Astrocyte (in vitro differentiated cells and primary cell): ENCODE measurements at places on chromosomes 2 and 18. TPM values are rescaled to one million over a fixed set of nuclear protein-coding genes. Genes with fewer than 3 reads are reported as not detected.

The HOXD13 gene
- not detected in 2 replicates for total RNA-seq

The FRZB gene
- total RNA-seq = 0.67 and 0.77 TPM in 2 replicates

The CNDP1 gene
- 0.31 TPM in 1 of 2 replicates, not detected in the other for total RNA-seq

The TTC21B gene
- 11.4 and 12.0 TPM in 2 replicates for total RNA-seq

GRCh38 chr2:46349115-46349547 lies 51.9 kb downstream of the EPAS1 start:
- H3K4me3 ChIP-seq = no peak overlapping the region
- no peak overlapping the region for H3K27ac ChIP-seq

DNA sequence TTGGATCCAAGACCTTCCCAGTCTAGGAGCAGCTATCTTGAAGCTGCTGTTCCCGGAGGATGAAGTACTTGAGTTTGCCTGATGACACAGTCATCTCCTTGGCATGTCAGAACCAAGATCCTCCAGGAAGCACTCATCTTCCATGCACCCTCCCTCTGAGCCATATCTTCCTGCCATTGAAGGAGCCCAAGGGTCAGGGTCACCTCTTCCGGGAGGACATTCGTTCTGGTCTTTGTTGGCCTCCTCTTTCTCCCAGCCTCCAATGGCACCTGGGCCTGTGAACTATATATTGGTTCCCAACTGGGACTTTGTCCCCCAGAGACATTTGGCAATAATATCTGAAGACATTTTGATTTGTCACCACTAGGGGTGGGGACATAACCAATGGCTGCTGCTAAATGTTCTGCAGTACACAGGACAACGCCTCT lies 4.2 kb upstream of the MYO7B start:
- no peak overlapping the region for H3K27ac ChIP-seq
- H3K36me3 ChIP-seq = no peaks in the 10 kb centered on the region
- H3K4me3 ChIP-seq = no peak overlapping the region

- no peak overlapping the region for H3K27ac ChIP-seq
- peak; percentile 25 for DNase-seq
- H3K36me3 ChIP-seq = no peaks in the 10 kb centered on the region
- no peaks in the 10 kb centered on the region for H3K27me3 ChIP-seq
These were observed 188.8 kb downstream of the TSN start for GRCh38 chr2:121944072-121944831.

GRCh38 chr2:141515931-141516330 lies 614.9 kb downstream of the LRP1B start:
- no peak overlapping the region for H3K4me3 ChIP-seq
- no peaks in the 10 kb centered on the region for H3K27me3 ChIP-seq
- H3K36me3 ChIP-seq = no peaks in the 10 kb centered on the region
- no peak overlapping the region for H3K27ac ChIP-seq

GRCh38 chr2:61016392-61017002 lies 1.0 kb upstream of the PEX13 start:
- H3K4me1 ChIP-seq = peaks cover 6% of the 10 kb centered on the region
- H3K36me3 ChIP-seq = no peaks in the 10 kb centered on the region
- no peaks in the 10 kb centered on the region for H3K27me3 ChIP-seq
- DNase-seq = no peak
- H3K27ac ChIP-seq = peak overlapping the region; percentile 88
